ENCODE measurements at places on chromosomes 3 and 15.

DNA sequence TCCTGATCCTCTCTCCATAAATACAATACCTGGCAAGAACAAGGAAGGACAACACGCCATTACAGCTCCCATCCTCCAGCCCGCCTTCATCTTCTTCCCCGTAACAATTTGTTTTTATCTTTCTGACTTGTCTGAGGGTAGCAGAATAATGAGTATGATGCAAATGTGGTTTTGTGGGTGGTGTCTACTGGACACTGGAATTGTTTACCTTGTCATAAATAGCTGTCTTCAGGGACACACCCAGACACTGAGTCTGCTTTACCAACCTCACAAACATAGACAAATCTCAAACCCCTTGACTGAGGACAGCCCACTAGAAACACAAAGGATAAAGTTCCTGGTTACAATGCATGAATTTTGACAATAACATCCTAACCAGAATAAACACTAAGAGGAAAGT is 13.4 kb downstream of the WDR72 start:
- DNase-seq, result no peak

- DNase-seq, result peak; percentile 76
Measured at GRCh38 chr15:88909956-88910831, 3.0 kb downstream of the MFGE8 start.

- peak; percentile 69 for DNase-seq
Measured at GRCh38 chr15:75842722-75843677, at the start of gene UBE2Q2. Gene UBE2Q2 (plus strand): TSS chr15:75843447. CDS start chr15:75843667, 220 bp downstream.

GRCh38 chr15:82952158-82953081 is at the start of gene HOMER2:
Gene HOMER2 (minus strand): TSS chr15:82952720. CDS start chr15:82952535, 185 bp downstream.
- DNase-seq, result peak; percentile 74

- DNase-seq, result no peak
Measured at GRCh38 chr3:17340693-17341092, 401.7 kb downstream of the TBC1D5 start.

DNA sequence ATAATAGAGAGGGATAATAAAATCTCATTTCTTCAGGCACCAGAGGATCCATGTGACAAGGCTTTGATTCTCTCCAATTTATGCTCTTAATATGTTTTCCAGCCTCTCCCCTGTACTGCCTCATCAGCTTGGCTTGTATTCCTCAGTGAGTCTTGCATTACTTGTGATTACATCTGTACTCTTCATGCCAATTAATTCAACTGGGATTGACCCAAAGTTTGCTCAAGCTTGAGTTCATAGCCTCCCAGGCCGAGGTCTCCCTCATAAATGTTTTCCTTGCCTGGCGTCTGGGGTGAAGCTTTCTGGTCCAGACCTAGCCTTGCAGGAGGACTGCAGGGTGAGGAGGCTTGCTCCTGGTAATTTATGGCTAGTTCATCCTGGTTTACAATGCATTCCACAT is 146.9 kb downstream of the CHST2 start:
- DNase-seq, result no peak

DNA sequence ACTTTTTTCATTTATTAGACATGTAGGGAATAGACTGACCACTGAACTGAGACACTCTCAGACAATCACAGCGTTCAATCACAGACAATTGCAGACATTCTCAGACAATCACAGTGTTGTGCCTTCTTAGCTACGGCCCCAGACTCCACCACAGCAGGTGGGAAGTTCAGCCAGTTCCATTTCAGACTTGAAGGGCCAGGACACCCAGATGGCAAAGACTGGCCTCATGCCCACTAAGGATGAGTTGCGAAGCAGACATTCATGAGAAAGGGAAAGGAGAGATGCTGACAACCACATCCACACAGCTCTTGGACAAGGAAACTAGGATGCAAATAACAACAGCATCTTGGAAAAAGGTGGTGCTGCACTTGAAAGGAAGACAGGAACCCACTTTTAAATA is 21.9 kb upstream of the ALDH1L1 start:
- DNase-seq, result no peak

DNA sequence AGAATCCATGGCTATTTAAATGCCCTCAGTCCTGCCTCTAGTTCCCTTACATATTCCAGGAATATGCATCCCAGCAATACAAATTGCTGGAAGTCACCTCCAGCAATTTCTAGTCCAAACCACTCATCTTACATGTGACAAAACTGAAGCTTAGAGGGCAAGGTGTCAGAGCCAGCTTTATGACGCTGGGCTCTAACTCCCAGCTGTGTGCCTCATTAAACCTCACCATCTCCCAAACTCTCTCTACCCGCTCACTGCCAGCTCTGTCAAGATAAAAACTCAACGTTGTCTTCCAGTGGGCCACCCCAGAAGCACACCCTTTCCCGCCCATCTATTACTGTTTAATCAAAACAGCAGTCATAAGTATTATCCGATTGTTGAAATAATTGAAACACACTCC is 7.9 kb downstream of the TNIK start:
- no peak for DNase-seq

DNA sequence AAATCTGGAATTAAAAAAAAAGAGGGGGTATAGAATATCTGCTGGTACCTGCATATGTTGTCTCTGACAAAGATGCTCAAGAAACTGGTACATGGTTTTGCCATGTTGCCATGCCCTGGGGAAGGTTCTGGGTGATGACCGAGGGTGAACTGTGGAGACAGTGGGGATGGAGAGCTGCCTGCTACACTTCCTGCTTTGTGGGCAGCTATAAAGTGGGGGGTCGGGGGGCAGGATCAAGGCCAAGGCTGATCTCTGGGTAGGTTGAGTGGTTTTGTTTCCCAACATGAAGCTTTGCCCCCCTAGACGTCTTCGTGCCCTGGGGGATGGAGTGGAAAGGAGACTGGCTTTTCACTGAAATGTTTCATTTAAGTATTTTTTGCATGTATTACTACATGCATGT is 74.6 kb downstream of the IQSEC1 start:
- DNase-seq, result no peak

- DNase-seq, result peak; percentile 97
Measured at GRCh38 chr3:46484911-46485778, 12.6 kb upstream of the RTP3 start.

DNA sequence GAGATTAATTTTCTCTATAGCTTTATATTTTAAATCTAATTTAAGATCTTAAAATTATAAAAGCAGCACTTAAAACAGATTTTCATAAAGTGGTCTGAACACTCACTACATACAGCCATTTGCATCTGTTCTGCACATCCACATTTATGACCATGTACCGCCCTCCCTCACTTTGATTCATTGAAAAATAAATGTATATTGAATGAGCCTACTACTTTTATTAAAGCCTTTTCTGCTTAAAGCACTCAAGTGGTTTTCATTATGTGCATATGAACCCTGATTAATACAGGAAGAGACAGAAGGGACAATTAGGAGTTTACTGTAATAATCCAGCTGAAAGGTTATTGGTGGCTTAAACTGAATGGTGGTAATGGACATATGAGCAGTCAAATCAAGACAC is 129.4 kb downstream of the DLG1 start:
- no peak for DNase-seq

GRCh38 chr3:194508491-194509453 is 22.0 kb upstream of the ATP13A3 start:
- DNase-seq, result no peak

GRCh38 chr3:14077310-14077709 is 47.4 kb downstream of the CHCHD4 start:
- DNase-seq, result no peak

DNA sequence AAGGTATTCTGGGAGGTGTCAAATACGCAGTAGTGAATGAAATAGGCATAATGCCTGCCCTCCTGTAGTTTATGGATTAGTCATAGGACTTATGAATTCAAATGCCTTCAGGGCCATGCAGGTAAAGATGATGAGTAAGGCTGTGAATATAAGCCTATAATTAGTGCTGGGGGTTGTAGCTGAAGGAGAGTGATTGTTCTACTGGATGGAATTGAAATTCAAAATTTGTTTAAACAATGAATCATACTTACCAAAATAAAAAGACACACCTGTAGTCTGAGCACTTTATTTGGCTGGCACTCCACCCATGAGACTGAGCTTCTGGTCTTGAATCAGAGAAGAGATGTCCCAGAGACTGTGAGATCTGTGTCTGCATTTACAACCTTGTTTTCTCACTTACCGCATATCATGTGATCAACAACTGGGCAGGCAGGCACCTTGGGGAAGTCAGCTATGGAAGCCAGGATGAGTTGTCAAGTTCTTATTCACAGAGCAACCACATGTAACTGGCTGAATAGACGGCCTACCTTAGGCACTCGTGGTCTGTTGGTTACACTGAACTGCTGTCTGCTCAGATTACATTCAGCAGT is 291.8 kb downstream of the NAALADL2 start:
- DNase-seq, result no peak

DNA sequence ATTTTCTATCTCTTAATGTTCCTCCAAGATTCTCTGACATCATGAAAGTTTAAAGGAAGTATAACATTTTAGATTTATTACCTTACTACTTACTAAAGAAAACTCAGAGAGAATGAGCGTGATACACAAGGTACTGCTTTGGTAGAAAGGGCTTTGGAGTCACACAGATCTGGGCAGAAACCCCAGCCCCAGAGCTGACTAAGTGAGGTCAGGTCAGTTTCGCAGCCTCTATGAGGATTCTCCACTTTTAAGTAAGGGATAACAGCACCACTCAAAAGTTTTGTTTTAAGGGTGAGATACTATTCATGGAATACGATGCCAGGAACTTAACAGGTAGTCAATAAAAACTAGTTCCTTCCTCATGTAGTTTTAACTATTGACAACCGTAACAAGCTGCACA is 76.1 kb downstream of the CLDN11 start:
- no peak for DNase-seq

GRCh38 chr3:126022741-126023359 is 53.9 kb downstream of the ROPN1B start:
- DNase-seq, result no peak

DNA sequence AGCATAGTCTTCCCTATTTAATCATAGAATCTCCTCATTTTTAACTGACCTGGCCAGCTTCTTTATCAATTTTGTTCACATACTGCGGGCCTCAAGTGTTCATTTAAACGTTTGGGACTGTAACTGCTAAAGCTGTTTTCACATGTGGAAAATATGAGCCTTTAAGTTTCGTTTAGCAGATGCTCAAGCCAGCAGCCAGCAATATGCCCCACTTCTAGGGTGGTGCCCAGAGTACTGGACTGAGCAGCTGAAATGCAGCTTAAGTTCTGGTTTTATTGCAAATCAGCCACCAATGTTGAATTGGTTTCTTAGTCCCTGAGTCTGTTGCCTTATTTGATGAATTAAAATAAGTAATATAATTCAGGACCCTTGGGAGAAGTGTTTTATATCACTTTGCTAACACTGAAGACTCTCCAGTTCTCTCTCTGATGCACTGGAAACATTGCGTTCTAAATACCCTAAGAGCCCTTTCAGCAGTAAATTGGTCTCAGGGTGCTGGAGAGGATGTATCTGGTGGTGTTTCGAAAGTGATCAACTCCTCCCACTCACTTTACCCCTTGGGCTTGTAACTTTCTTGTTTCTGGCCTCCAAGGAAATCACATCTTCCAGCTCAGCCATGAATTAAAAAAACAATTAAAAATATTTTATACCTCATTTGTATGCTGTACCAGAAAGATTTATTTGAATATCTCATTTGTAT is 61.7 kb downstream of the B3GALNT1 start:
- DNase-seq, result no peak

DNA sequence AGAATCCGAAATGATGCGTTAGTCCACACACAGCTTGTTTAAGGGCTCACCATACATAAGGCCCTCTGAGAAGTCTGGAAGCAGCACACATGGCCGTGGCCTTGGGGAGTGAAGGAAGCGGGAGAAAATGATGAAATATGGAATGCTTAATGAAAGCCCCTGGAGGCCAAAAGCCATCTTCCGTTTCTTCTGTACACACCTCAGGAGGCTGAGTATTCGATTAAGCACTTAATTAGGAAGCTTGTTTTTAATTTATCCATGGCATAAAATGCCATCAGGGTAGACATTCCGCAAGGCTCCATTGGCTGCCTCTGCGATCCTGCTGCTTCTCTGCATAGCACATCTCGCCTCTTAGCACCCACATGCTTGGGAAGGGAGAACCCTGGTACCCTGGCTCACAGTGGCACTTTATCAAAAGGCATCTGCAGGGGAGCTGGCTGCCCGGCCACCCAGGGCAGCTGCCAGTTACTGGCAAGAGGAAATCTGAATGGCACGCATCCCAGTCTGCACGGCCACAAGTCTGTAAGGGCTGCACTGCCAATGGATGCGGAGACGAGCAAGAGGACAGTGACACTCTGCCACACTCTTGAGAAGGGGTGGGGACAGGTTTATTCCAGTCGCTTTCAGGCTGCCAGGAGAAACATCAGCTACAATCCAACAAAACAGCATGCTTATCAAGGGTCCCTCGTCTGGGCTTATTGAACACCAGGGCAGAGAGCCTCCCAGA is 356.2 kb downstream of the OCA2 start:
- no peak for DNase-seq

- DNase-seq, result no peak
Measured at GRCh38 chr15:75228787-75229186, 27.1 kb downstream of the C15orf39 start.

- no peak for DNase-seq
Measured at GRCh38 chr3:99545941-99546580, 92.3 kb upstream of the COL8A1 start.

DNA sequence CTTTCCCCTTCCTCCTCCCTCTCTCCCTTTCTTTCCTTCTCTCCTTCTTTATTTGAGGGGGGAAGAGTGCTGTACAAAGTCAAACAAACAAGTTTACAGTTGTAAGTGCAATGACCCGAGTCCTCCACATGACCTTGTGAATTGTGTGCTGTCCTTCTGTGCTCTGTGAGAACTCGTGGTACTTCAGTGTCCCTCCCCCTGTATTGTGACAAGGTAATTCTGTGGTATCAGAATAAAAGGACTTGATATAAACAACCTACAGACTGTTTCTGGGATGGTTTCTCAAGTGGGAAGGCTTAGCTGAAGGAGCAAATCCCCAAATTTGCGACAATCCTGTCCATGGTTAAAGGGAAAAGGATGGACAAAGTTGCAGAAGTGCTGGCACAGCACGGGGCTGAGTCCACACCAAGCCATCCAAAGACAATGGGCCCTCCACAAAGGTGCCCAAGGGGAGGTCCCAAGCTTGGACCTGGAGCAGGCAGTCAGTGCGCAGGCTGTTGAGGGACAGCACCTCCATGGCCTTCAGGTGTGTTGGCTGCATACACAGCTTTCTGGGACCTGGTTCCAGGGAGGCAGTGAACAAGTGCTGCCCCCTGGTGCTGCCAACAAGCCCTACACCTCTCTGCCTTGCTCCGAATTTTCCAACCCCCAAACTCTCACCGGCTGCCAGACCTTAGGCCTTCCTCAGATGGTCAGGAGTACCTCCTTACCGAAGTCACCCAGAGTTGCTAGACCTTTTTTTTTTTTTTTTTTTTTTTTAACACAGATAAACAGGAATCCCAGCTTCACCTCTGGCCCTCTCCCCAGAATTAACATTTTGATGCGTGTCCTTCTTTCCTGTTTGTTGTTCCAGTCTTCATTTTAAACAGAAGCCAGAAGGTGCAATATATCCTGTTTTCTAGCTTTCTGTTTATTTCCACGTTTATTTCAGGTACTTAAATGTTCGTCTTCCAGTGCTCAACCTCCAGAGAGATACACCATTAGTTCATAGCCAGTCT is 2.6 kb upstream of the APEH start:
- peak; percentile 83 for DNase-seq
